ENCODE measurements at places on chromosomes 4 and X.

- DNase-seq, result no peak
Measured at GRCh38 chr4:71147261-71147660, 153.8 kb downstream of the DCK start.

GRCh38 chrX:66051980-66052379 lies 12.1 kb upstream of the VSIG4 start:
- DNase-seq, result no peak

GRCh38 chr4:61246034-61246433 lies 45.9 kb downstream of the ADGRL3 start:
- no peak for DNase-seq

GRCh38 chr4:1170156-1170975 lies 2.0 kb downstream of the SPON2 start:
- no peak for DNase-seq

- no peak for DNase-seq
Measured at GRCh38 chrX:24005867-24006266, 21.1 kb downstream of the KLHL15 start.

DNA sequence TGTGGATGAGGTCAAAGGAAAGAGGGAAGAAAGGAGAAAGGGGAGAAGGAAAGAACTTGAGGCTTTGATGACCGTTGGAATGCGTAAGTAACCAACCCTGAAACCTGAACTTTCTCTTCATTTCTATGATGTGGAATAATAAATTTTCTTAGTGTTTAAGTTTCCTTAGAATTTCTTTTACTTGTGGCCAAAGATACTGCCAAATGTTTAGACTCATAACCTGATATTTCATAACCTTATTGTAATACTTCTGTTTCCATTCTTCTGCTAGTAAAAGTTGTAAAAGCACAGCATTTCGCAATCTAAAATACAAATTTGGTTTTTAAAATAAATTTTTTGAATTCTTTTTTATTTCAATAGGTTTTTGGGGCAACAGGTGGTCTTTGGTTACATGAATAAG lies 258.5 kb upstream of the GIMD1 start:
- no peak for DNase-seq

DNA sequence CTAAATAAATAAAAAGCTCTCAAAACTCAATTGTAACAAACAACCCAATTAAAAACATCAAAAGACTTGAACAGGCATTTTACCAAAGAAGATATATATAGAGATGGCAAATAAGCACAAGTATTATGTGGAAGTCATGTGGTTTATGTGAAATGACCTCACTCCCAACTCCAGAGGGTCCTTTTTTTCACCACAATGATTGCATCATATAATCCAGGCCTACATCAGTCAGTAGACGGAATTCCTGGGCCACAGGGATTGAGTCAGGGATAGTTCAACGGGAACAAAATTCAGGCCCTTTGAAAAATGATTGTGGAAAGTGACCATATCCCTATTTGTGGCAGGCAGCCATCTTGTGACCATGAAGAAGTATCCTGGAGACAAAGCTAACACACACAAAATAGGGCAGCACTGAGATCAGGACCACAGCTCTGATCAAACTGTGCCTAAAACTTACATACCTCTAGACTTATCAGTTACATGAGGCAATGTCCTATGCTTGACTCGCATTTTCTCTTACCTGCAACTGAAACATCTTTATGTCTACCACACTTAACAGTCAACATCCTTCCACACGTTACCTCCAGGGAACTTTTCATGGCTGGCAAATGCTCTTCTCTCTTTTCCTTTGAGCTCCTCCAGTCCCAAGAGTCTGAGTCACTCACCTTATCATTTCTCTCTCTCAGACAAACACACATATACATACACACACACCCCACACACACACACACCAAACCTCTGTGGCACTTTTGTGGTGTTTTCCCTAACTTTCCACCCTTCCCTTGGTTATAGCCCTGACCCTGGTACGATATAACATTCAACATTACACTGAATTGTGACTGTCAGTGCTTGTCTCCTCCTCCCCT lies 113.5 kb downstream of the PHF8 start:
- DNase-seq, result no peak

DNA sequence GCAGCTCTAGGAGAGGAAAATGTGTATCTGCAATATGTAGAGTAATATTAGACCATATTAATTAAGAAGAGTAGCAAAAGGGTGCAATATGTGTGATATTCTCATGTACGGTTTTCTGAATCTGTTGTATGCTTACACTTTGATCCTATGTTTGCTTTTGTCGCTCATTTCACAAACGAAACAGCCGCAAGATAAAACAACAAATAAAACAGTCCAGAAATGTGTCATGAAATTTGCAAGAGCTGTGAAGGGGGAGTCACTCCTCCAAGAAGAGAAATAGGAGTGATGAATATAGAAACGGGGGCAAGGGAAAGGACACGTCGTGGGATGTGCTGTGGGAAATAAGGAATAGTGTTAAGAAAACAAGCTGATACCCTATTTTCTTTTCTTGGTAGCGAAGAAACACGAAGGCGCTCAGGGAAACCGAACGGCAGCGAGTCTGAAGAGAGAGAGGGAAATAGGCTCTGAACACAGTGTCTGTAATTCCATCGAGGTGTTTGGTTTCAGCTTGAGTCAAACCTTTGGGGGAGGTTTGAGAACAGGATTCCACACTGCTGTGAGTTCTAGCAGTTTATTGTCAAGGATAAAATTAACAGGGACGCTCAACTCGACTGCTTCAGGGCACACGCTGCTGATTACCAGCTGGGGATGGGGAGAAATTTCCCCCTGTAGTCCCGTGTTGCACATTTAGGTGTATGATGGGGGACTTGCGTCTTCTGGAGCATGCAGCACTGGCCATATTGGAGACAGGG lies 595.6 kb upstream of the TENM3 start:
- DNase-seq, result no peak

GRCh38 chr4:150974252-150974640 lies 40.8 kb downstream of the LRBA start:
- no peak for DNase-seq
